T-cell (primary cell): ENCODE measurements at places on chromosomes 5 and 9. TPM values are rescaled to one million over a fixed set of nuclear protein-coding genes. Genes with fewer than 3 reads are reported as not detected.

GRCh38 chr5:123790226-123790625 is 278.2 kb downstream of the CSNK1G3 start:
- H3K27me3 ChIP-seq: no peaks in the 10 kb centered on the region
- H3K27ac ChIP-seq: no peak overlapping the region
- H3K4me1 ChIP-seq: no peaks in the 10 kb centered on the region
- H3K36me3 ChIP-seq: peaks cover 2% of the 10 kb centered on the region

DNA sequence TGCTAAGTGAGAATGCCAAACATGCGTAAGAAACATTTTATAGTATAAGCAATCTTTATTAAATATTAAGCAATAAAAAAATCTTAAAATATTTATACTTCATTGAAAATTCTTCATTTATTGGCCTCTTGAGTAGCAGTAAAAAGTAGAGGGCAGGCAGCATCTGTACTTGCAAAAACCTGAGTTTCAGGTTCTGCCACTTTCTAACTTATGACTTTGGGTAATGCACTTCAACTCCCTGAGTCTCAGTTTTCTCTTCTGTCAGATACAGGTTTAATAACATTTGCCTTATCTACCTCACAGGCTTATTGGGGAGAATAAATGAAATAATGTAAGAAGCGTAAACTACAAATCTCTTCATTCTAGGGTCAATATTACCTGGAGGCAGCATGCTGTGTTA is 19.8 kb upstream of the MCTP1 start:
- no peak for DNase-seq
- H3K4me1 ChIP-seq: no peaks in the 10 kb centered on the region
- no peaks in the 10 kb centered on the region for H3K27me3 ChIP-seq
- H3K27ac ChIP-seq: no peak overlapping the region

DNA sequence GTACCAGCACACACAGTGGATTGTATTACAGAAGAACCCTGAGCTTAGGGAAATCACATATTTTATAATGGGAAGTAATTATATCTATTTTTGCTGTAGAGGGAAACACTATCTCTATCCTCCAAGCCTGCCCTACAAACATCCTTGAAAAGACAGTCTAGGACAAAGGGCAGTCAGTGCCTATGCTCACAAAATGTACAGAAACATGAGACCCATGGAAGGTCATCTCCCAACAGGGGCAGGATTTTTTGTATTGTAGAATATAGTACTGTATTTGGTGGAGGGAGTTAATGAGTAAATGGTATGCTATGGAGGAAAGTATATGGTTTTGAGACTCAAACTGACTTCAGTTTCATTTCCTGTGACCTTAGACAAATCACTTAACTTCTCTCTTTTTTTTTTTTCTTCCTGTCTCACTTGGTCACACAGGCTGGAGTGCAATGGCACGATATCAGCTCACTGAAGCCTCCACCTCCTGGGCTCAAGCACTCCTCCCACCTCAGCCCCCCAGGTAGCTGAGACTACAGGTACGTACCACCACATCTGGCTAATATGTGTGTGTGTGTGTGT is 5.8 kb upstream of the RAB14 start:
- no peak overlapping the region for H3K4me3 ChIP-seq
- peaks cover 7% of the 10 kb centered on the region for H3K4me1 ChIP-seq
- DNase-seq: no peak
- no peak overlapping the region for H3K27ac ChIP-seq

ACOT12 gene
- total RNA-seq: not detected

GRCh38 chr9:114507726-114508125 is 2.5 kb upstream of the WHRN start:
- H3K27ac ChIP-seq: no peak overlapping the region
- no peaks in the 10 kb centered on the region for H3K36me3 ChIP-seq
- no peak for DNase-seq

GRCh38 chr5:100965291-100965690 is 62.2 kb upstream of the ST8SIA4 start:
- DNase-seq: no peak
- H3K4me3 ChIP-seq: no peak overlapping the region
- H3K27ac ChIP-seq: no peak overlapping the region
- no peaks in the 10 kb centered on the region for H3K36me3 ChIP-seq
- no peaks in the 10 kb centered on the region for H3K27me3 ChIP-seq

SAXO1 gene
- not detected for total RNA-seq

GRCh38 chr5:149951138-149951749 is 6.7 kb upstream of the PDE6A start:
- DNase-seq: no peak
- H3K4me1 ChIP-seq: no peaks in the 10 kb centered on the region
- no peaks in the 10 kb centered on the region for H3K27me3 ChIP-seq
- no peak overlapping the region for H3K27ac ChIP-seq
- no peaks in the 10 kb centered on the region for H3K36me3 ChIP-seq

DNA sequence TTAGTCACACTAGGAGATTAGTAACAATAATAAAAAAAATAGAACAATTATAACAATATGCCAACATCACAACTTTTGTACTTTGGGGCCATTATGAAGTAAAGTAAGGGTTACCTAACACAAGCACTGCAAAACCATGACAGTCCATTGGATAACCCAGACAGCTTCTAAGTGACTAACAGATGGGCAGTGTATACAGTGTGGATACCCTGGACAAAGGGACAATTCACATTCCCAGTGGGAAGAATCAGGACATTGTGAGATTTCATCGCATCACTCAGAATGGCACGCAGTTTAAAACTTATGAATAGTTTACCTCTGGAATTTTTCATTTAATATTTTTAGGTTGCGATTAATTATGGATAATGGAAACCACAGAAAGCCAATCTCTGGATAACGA is 45.6 kb upstream of the JADE2 start:
- peaks cover 3% of the 10 kb centered on the region for H3K27me3 ChIP-seq
- no peak overlapping the region for H3K27ac ChIP-seq
- H3K4me1 ChIP-seq: no peaks in the 10 kb centered on the region
- H3K4me3 ChIP-seq: no peak overlapping the region
- H3K36me3 ChIP-seq: no peaks in the 10 kb centered on the region
- no peak for DNase-seq

DNA sequence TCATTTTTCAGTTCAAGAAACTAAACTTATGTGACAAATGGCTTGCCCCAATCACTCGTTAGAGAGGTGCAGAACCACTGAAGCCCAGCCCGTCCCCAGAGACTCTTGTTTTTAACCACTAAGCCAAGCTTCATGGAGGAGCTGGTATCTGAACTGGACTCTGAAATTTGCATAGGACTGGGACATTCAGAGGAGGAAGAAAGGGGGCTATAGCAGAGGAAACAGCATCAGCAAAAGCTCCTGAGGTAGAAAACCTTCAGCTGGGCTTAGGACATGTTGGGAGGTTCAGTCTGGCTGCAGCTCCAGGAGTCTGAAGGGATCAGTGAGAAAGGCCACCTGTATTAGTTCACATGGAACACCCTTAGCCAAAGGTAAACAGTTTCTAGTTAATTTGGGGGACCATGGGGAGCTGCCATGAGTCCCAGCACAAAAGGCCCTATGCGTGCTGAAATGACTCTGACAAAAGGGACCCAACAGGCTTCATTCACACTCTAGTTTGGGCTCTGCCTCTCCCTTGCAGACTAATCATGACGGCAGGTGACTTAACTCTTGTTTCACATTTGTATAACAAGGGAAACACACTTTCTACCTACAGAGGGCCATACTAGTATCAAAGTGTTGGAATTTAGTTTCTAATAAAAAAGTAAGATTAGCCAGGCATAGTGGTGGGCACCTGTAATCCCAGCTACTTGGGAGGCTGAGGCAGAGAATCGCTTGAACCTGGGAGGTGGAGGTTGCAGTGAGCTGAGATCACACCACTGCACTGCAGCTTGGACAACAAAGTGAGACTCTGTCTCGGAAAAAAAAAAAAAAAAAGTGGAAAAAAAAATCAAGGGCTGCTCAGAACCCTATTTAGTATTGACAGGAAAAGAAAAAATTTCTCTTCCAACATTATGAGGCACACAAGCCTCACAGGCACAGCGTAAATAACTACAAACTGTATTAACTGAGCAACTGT is 10.2 kb downstream of the FBXO10 start:
- no peak overlapping the region for H3K27ac ChIP-seq
- no peaks in the 10 kb centered on the region for H3K36me3 ChIP-seq
- H3K4me1 ChIP-seq: no peaks in the 10 kb centered on the region
- DNase-seq: no peak
- H3K4me3 ChIP-seq: no peak overlapping the region
- no peaks in the 10 kb centered on the region for H3K27me3 ChIP-seq

HSPB3 gene
- not detected for total RNA-seq

NIM1K gene
- total RNA-seq: 0.41 TPM

DNA sequence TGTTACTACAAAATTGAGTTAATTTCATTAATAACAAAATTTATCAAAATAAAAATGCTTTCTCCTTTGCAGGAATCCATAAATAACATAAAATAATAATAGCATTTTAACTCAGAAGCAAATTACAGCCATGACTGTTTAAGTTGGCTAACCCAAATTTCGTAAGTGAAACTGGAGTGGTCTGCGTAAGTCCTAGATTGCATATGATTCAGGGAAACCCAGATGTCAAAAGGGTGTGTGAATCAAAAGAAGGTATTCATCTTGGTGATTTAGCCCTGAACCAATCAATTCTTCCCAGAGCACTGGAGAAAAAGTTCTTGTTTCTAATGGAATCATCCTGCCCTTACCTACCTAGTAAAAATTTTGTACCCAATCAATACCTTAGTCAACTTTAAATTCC is 547.6 kb downstream of the RAB3C start:
- H3K4me3 ChIP-seq: no peak overlapping the region
- DNase-seq: no peak
- H3K4me1 ChIP-seq: peaks cover 42% of the 10 kb centered on the region
- H3K27me3 ChIP-seq: no peaks in the 10 kb centered on the region

GRCh38 chr9:36492865-36493264 is 79.8 kb upstream of the MELK start:
- peak; percentile 28 for DNase-seq
- no peak overlapping the region for H3K4me3 ChIP-seq

DNA sequence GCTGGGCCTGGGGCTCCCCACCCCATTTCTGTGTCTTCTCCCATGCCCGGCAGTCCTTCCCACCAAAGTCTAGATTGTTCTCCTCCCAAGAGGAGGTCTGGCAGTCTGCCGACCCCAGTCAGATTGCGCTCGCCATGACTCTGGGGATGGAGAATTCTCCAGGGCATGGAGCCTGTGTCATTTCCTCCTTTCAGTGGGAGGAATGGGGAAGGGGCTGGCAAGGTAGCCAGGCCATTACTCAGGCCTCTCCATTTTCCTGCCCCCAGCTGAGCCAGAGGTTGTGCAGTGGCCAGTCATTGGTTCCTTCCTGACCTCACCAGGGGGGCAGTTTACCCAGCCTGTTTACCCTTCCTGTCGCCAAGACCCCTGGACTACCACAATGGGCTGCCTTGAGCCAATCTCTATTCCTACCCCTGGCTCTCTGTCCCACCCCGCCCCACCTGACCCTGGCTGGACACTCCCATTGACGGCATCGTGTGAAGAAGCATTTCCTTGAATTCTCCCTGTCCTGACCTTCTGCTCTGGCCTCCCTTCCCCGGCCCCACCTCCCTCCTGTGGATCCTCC is 628 bp downstream of the SYNPO start:
- H3K27me3 ChIP-seq: no peaks in the 10 kb centered on the region
- DNase-seq: no peak
- H3K4me3 ChIP-seq: no peak overlapping the region
- no peaks in the 10 kb centered on the region for H3K4me1 ChIP-seq

DNA sequence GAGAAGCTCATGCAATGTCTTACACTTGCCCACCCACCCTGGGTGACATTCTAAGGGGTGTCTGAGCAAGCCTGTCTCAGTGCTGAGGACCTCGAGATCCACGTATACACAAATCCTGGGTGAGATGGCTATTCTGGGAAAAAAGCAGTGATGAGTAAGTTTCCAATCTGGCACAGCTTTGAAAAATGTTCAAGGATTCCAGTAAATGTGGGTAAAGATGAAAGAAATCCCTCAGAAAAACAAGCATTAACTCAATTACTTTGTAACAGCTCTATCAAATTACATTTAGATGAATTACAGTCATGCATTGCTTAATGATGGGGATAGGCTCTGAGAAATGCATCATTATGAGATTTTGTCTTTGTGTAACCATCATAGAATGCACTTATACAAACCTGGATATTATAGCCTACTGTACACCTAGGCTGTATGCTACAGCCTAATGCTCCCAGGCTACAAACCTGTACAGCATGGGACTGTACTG is 26.9 kb downstream of the GOLM1 start:
- H3K36me3 ChIP-seq: no peaks in the 10 kb centered on the region
- H3K27me3 ChIP-seq: no peaks in the 10 kb centered on the region
- no peak overlapping the region for H3K27ac ChIP-seq
- no peak for DNase-seq

CCDC152 gene
- 6.5 TPM for total RNA-seq

PRRX2 gene
- total RNA-seq: not detected

- no peak overlapping the region for H3K4me3 ChIP-seq
- no peak for DNase-seq
- no peaks in the 10 kb centered on the region for H3K4me1 ChIP-seq
- no peaks in the 10 kb centered on the region for H3K36me3 ChIP-seq
- H3K27ac ChIP-seq: no peak overlapping the region
- H3K27me3 ChIP-seq: no peaks in the 10 kb centered on the region
These were observed 54.0 kb upstream of the FKTN start for GRCh38 chr9:105503881-105504280.

DNA sequence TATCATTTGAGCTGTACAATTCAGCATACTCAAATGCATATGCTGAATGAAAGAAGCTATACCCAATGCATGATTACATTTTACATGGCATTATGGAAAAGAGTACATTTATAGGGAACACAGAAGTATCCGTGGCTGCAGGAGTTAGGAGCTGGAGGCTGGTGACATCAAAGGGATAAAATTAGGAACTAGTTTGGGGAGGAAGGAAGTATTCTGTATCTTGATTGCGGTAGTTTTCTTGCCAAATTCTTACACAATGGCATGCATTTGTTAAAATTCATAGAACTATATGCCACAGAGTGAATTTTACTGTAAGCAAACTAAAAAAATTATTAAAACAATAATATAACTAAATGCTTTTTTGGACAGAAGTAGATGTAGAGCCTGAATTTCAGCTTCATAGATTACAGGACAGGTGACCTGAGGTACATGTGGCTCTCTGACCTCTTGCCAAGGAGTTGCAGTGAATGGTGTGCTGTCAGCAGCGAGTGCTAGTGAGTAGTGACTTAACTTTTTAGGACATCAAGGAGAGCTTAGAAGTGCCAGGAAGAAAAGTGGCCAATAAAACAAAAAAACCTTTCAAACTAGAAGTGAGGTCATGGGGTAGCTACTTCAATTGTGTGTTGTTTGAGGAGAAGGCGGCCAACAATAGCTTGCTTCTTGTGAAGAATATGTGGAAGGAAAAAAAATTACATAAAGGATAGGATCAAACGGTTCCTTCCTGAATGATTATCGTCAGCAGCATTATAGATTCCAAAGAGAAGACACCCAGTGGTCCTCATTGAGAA is 514.9 kb upstream of the CLINT1 start:
- H3K27me3 ChIP-seq: no peaks in the 10 kb centered on the region
- H3K27ac ChIP-seq: no peak overlapping the region
- H3K36me3 ChIP-seq: no peaks in the 10 kb centered on the region

- no peak for DNase-seq
- H3K4me3 ChIP-seq: no peak overlapping the region
- no peak overlapping the region for H3K27ac ChIP-seq
- H3K36me3 ChIP-seq: no peaks in the 10 kb centered on the region
These were observed 25.6 kb downstream of the ISOC1 start for GRCh38 chr5:129120158-129120581.

MARCHF3 gene
- 6.6 TPM for total RNA-seq
